GM04503 (cell line): ENCODE measurements at places on chromosomes 3 and 15.

DNA sequence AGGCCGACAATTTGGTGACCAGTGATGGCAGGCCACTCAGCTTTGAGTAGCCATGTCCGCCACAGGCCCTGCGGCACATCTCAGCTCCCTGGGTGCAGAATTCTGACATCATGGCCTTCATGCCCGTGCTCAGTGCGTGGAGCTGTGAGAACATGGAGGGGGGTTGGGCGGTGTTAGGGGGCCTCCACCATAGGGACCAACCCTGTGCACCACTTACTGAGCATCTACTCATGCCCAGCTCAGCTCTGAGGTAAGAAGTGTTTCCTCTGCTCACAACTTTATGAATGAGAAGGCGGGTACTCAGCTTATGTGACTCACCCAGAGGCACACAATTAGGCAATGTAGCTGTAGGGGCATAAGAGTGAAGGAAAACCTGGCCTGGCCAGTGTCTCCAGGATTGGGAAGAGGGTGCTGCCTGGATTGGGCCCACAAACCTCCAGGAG lies 10.5 kb downstream of the ACOX2 start:
- peak; percentile 76 for DNase-seq

- no peak for DNase-seq
Measured at GRCh38 chr15:70264014-70264582, 166.4 kb upstream of the TLE3 start.

- no peak for DNase-seq
Measured at GRCh38 chr15:71925145-71925544, 114.8 kb downstream of the NR2E3 start.

DNA sequence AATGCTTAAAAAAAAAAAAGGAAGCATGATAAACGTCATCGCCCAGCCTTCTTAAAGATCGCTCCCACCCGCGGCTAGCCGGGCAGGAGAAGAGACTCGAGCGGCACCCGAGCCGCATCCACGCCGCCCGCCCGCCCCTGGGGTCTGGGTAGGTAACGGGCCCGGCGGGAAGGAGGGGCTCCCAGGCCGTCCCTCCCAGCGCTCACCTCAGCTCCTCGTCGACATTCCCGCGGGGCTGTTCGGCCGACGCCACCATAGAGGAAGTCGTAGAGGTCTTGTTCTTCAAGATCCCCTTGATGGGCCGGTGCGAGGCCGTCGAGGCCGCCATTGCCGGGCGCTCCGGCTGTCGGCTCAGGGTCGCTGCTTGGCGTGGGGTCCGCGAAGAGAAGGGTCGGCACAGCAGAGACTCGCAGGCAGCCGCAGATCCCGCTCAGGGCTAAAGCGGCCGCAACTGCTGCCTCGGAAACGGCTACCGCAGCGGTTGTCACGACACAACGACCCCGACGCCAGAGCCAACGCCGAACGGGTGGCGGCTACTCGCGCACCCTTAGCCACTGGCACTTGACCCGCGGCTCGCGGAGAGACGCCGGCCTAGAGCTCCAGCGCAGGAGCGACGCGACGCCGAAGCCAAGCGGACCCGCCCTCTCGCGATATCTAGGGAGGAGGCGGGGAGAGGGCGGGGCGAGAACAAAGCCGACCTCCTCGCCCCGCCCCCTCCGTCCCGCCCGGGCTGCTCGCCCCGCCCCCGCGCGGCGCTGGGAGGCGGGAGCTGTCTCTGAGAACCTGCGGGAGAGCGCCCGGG lies at the start of gene PPP1R2:
TSS of gene PPP1R2 (minus strand) at position 628 of the 802 bp plus-strand sequence. CDS start at position 328, 300 bp downstream.
- DNase-seq = peak; percentile 38

GRCh38 chr15:73387507-73388255 lies 18.9 kb upstream of the HCN4 start:
- DNase-seq = peak; percentile 5

GRCh38 chr3:29354894-29355293 lies 74.0 kb downstream of the RBMS3 start:
- DNase-seq = no peak

DNA sequence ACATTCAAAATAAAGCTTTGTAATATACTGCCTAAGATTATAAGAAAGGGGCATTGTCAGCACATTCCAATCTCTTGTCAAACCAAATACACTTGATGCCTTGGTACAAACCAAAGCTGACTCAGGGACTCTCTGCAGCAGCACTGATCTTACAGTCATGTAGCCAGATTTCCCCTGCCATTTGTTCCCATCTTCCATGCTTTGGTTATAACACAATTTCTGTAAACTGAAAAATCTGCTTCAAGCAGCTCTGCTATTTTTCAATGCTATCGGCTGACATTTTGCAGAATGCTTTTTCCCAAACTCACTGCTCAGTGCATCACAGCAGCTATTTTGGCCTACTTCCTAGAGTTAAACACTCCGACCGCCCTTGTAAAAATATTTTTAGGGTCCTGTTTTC lies 18.2 kb downstream of the PLOD2 start:
- no peak for DNase-seq

DNA sequence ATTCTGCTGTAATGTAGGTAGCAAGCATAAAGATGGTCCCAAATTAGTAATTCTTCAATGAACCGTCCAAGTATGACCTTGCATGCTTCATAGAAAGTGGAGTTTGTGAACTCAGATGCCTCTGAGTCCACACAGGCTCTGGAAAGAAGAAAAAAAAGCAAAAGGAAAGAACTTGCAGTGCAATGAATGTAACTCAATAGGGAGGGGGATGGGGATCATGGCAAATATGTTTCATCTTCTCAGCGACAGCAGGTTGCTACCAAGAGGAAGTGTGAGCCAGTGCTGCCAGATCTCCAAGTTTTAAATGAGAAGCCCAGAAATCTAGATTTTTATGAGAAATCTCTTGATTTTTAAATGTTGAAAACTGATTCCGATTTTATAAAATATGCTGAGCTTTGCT lies 50.3 kb downstream of the IL20RB start:
- DNase-seq = no peak

DNA sequence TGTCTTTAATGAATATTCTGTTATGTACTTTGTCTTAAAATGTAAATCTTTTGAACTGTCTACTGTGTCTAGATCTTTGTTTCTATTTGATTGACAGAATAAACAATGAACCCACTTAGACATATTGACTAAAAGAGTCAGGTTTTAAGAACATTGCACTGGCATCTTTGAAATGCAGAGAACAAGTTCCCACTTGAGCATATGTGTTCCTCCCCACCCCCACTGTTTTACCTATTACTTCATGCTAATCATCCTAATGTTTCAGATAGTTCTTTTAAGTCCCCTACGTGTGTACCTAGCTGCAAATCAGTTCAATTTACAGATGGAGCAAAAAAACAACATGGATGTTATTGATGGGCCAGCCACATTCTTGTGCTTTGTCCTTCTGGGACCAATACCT lies 11.7 kb upstream of the TCF12 start:
- no peak for DNase-seq

GRCh38 chr15:51193526-51193925 lies 98.8 kb upstream of the TNFAIP8L3 start:
- DNase-seq = no peak

DNA sequence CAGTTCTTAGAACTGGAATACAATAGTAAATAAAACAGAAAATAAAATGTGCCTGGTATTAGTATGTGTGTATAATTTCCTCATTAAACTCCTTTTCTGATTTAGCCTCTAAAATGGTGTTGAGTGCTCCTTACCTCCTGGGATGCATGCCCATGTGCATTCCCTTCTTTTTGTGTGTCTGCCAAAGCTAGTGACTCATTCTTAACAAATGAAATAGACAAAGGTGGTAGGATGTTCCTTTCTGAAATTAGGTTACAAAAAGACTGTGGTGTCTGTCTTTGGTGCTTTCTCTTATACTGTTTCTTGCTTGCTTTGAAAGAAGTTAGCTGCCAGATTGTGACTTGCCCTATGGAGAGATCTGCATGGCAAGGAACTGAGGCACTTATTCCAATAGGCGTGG lies 623.7 kb downstream of the GRM7 start:
- no peak for DNase-seq

DNA sequence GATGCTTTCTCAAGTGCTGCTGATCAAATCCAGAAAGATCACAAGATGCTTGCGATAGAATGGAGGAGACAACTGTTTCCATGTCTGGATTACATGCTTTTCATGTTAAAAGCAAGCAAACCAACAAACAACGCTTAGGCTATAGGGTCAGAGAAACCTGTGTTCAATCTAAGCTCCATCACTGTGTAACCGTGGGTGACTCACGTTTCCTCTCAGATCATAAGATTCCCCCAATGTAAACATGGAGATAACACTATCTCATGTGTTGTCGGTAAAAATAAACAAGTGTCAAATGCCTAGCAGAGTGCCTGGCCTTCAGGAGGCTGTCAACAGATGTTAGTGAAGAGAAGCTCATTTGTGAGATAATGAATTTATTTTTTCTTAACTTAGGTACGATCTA lies 907.8 kb downstream of the NTRK3 start:
- DNase-seq = no peak

DNA sequence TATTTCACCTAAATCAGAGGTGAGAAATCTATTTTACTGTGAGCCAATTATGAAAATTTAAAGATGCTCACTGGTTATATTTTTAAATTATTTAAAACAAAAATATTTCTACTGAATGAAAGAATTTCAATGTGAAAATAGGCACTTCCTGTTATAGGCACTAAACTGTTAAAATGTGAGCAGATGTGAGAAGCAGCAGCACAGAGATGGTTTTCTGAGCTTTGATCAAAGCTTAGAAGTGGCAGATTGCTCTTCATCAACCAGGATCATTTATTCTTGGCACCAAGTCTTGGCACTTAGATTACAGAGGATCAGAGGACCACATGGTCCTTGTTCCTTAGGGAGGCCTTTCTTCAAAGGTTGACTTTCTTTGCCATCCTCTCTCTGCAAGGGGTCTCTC lies 18.0 kb upstream of the TSC22D2 start:
- no peak for DNase-seq

- no peak for DNase-seq
Measured at GRCh38 chr3:14518893-14519292, 21.2 kb downstream of the GRIP2 start.

DNA sequence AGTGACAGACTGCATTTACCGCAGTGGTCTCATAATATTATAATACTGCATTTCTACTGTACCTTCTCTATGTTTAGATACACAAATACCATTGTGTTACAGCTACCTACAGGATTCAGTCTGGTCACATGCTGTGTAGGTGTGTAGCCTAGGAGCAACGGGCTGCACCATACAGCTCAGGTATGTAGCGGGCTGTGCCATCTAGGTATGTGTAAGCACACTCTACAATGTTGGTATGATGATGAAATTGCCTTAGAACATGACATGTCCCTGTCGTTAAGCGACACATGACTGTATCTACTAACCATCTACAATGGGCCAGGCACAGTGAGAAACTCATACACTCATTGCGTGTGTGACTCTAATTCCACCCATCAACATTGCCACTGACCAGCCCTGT lies 85.5 kb upstream of the SEC13 start:
- DNase-seq = no peak

DNA sequence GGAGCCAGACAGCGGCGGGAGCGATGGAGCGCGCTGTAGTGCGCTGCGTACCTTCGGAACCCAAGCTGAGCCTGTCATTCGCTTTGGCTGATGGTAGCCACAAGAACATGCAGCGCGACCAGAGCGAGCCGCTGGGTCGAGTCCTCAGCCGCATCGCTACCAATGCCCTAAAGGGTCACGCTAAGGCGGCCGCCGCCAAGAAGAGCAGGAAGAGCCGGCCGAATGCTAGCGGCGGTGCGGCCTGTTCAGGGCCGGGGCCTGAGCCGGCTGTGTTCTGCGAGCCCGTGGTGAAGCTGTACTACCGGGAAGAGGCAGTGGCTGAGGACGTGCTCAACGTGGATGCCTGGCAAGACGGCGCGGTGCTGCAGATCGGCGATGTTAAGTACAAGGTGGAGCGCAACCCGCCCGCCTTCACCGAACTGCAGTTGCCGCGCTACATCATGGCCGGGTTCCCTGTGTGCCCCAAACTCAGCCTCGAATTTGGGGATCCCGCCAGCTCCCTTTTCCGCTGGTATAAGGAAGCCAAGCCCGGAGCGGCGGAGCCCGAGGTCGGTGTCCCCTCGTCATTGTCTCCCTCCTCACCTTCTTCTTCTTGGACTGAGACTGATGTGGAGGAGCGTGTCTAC lies 498 bp downstream of the PDE12 start:
- no peak for DNase-seq

DNA sequence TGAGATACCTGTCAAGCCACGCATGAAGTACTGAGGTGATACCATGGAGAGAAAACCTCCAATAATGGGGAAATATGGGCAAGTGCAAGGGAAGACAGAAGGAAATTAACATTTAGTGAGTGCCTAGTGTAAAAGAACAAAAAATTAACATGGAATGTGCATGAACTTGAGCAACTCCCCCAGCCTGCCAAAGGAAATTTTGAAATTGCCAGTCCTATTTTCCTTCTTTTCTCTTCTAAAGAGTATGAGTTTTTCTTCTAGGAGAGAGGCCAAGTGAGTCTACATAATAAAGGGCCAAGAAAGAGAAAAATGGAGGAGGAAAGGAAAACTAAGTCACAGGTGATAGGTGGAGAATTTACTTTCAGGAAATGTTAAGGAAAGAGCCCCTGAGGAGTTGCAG lies 602.4 kb upstream of the MDFIC2 start:
- DNase-seq = no peak

DNA sequence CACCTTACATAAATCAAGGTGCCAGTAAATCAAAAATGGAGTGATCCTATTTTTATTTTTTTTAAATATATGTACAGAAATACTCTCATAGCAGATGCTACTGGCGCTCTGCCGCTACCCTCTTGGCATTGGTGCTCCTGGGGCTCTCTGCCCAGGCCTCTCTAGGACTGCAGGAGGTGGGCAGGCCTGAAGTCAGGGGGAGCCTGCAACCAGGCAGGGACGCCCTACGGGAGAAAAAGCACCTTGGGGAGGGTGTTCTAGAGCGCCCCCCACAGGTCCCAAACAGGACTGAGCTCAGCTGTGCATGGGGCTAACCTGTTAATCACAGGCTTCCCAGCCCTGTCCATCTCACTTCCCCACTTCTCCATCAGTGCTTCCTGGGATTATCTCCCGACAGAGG lies 192.5 kb downstream of the SHQ1 start:
- no peak for DNase-seq

- DNase-seq = no peak
Measured at GRCh38 chr15:78450285-78450858, 12.4 kb downstream of the IREB2 start.

DNA sequence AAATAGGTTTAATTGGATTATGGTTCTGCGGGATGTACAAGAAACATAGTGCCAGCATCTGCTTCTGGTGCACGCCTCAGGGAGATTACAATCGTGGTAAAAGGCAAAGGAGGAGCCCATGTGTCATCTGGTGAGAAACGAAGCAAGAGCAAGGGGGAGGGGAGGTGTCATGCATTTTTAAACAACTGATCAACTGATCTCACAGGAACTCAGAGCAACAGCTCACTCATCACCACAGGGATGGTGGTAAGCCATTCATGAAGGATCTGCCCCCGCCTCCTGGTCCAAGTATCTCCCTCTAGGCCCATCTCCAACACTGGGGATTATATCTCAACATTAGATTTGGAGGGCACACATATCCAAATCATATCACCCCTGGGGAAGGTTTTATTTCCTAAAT lies 42.1 kb upstream of the FGF7 start:
- no peak for DNase-seq
